ENCODE measurements at places on chromosomes 3 and 15. TPM values are rescaled to one million over a fixed set of nuclear protein-coding genes. Genes with fewer than 3 reads are reported as not detected.

Gene SEMA3G
- total RNA-seq: 1.6 TPM

DNA sequence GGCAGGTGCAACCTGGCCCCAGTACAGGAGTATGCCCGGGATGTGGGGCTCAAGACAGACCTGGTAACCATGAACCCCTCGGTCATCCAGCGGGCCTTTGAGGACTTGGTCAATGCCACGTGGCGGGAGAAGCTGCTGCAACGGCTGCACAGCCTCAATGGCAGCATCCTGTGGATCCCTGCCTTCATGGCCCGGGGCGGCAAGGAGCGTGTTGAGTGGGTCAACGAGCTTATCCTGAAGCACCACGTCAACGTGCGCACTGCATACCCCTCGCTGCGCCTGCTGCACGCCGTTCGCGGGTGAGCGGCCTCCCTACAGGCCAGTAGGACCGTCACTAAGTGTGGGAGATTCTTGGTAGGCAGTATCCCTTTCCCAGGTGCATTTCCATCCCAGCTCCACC is 51.0 kb downstream of the ST8SIA2 start:
- no peak for DNase-seq

GRCh38 chr3:59839283-59839682 is 789.5 kb upstream of the CFAP20DC start:
- DNase-seq: no peak

- DNase-seq: no peak
Observed at GRCh38 chr3:71247221-71247957, 336.1 kb downstream of the FOXP1 start.

DNA sequence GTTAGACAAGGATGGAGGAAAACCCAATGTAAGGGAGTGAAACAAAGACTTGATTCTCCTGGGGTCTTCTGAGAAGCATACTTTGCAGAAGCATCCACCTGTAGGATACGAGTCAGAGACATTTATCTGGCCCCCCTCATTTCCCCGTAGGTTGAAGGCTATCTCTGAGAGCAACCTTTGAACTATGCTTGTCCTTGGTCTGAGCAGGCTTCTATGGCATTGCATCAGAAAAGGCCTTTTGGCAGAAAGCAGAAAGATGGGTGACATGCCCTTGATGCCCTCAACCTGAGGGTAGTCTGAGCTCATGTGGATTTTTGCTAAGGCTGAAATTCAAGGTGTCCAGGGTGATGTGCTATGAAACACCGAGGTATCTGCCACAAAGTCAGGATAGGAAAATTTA is 131.6 kb upstream of the SGO1 start:
- no peak for DNase-seq

Gene GOLGA6L7
- not detected for total RNA-seq

Gene AP3S2
- 24.6 TPM for total RNA-seq

DNA sequence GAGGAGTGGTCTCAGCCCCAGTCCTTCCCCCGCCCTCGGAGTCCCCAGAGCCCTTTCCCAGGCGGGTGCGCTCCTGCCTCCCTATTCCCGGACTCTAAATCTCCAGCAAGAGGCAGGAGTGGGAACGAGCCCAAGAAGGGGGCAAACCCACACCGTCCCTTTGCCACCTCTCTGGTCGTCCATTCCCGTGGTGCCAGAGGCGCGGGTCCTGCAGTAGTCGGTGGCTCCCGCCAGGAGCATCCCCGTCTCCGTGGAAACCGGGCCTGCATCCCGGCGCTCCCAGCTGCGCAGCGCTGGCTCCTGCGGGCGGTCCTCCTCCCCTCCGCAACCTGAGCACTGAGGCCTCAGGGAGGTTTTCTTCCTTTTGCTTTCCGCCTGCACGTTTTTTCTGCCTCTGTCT is 44.8 kb downstream of the LHFPL4 start:
- DNase-seq: no peak

DNA sequence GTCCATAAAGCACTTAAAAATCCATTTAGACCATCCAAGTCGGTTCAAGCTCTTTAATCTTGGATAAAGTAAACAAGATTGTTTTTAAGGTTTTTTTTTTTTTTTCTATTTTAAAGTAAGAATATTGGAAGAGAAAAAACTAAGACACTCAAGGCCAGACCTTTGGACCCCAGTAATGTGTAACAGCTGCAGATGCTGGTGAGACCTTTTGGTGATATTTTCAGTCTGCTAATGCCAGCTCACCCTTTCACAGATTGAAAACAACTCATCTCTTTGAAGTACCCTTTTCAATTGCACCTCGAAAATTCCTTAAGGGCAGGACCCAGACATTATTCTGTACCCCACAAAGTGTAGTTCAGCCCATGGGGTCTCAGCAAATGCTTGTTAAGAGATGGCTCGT is 260.7 kb upstream of the CTNNB1 start:
- DNase-seq: no peak

- no peak for DNase-seq
Observed at GRCh38 chr3:107954845-107955244, 136.0 kb downstream of the CD47 start.

GRCh38 chr15:68417051-68417450 is 14.9 kb downstream of the ITGA11 start:
- DNase-seq: no peak

- no peak for DNase-seq
Observed at GRCh38 chr15:98611808-98612207, 36.5 kb upstream of the IGF1R start.

Gene CD200
- not detected for total RNA-seq

GRCh38 chr15:57591822-57592367 is at the start of gene MYZAP:
TSS of gene MYZAP (plus strand) at chr15:57591904. CDS start at chr15:57592035, 131 bp downstream.
- DNase-seq: no peak

DNA sequence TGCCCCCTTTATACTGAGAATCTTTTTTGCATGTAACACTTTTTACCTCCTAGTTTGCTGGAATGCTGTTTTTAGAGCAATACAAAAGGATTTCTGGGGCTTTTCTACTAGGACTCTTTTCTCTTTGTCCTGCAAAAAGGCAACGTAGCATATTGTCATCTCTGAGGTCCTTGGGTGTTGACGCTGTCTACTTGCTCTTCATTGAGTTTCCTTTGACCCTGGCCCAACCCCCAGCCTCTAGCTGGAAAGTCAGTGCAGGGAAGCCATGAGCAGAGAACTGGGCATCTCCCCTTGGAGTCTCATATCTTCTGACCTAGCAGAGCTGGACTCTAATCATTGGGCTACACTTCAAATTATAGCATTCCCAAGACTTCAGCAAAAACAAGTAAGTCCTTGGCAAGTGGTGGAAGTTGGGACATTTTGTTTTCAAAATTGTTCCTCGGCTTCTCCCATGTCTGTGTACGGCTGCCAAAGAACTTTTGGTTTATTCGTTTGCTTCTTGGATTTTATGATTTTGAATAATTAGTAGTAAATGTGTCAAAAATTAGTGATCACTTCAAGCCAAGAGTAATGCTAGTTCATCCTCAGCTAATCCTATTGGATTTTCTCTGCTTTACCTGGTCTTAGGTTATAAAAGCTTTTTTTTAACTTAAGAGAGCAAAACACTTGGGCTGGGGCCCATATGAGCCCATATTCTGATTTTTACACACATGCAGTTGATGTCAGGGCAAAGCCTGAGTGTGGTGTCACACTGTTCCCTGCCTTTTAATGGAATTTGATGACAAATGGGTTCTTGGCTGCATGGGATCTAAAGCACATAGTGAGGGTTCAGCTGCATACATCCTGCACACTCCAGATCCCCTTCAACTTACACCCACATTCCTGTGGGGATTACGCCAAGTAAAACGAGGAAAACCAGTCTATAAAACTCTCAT is 419.5 kb upstream of the C2CD4B start:
- DNase-seq: no peak

DNA sequence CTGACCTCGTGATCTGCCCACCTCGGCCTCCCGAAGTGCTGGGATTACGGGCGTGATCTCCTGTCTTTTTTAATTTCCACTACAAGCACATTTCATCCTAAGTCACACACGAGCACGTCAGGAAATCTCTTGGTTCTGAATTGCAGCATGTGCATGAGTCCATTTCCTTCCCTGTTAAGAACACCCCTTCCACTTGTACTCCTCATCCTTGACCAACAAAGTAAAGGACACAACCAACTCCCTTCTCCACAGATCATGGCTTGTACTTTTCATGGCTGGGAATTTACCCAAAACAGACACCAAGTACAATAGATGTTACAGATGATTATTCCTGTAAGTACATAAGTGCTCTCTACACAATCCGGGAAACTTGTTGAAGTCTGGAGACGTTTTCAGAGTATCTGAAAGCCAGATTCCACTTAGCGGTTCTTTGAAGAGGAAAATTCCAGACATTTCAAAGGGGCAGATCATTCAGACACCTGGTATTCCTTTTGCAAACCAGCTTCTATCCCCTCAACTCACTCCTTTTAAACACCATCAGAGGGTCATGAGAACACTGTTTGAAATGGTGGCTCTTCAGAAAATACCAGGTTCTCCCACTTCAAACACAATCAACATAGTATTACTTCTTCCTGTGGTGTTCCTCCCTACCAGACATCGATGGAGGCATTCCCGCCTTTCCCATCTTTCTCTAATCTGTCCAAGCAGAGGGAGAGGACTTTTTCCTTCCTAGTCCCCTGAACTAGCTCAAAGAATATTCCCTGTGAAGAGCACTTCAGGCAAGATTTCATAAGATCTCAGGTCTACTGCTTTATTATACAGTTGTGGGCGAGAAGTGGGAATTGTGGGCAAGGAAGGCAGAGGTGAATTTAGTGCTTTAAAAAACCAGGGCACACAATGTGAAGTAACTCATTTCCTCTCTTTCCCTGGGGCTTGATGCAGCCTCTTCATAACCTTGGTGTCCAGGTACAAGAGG is 80.1 kb upstream of the TSC22D2 start:
- no peak for DNase-seq

DNA sequence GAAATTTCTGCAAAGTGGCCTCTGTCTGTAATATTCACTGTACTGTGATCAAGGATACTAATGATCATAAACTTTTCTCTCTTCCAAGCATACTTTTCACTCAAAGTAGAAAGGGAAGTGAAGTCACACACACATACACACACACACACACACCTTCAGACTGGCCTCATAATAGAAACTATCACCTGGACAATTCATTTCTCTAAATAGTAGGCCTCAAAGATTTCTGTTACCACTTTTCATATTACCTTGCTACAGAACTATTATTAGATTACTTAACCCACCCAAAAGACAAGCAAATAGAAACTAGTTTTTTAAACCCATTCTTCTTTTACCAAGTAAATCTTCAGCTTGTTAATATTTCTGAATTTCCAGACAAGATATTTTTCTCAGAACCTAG is 12.2 kb downstream of the CPB1 start:
- no peak for DNase-seq

- no peak for DNase-seq
Observed at GRCh38 chr3:72669224-72669623, 179.0 kb downstream of the SHQ1 start.

- no peak for DNase-seq
Observed at GRCh38 chr3:159266779-159267178, 464.9 kb downstream of the MFSD1 start.

DNA sequence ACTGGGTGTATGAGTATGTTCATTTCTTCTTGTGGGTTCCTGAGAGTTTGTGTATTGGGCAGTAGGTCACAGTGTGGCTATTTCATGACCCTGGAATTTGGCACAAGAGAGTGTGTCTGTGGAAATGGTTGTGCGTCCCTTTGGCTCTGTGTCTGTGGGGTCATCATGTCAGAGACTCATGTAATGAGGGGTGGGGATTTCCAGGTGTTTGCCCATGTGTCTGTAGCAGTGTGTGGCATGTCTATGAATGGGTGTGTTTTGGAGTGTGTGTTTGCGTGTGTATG is 1.3 kb upstream of the GATA2 start:
- no peak for DNase-seq

Gene GOLGA8J
- total RNA-seq: 0.44 TPM

Gene MUC20
- total RNA-seq: not detected

DNA sequence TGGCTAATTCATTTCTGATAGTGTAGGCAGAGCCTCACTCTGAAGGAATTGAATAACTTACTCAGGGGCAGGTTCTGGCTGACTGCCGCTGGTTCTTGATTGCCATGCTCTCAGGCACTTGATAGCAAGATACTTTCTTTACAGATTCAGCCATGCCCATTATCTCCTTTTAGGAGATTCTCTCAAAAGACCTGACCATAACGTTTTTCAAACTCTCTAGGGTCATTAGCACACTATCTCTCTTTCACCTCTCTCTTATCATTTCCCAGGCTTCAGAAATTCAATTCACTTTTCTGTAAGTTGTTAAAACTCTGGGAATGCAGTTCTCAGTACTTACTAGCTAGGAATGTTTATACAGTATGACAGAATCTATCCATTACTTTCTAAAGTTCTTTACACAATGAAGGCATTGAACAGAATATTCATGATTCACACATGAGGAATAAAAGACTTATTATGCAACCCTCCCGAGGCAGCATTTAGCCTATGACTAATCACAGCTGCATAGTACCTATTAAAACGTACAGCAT is 850.3 kb upstream of the CADM2 start:
- DNase-seq: peak; percentile 47

GRCh38 chr3:172365028-172365567 is 83.2 kb downstream of the GHSR start:
- DNase-seq: no peak

All from Panc1 (cell line).